Activated CD8-positive, alpha-beta memory T cell treated with anti-CD3 and anti-CD28 coated beads, Interleukin-2, amount 10 ng/mL, durations not matched to agents 7 days and 5 days (primary cell): ENCODE measurements at places on chromosomes 3 and 15.

DNA sequence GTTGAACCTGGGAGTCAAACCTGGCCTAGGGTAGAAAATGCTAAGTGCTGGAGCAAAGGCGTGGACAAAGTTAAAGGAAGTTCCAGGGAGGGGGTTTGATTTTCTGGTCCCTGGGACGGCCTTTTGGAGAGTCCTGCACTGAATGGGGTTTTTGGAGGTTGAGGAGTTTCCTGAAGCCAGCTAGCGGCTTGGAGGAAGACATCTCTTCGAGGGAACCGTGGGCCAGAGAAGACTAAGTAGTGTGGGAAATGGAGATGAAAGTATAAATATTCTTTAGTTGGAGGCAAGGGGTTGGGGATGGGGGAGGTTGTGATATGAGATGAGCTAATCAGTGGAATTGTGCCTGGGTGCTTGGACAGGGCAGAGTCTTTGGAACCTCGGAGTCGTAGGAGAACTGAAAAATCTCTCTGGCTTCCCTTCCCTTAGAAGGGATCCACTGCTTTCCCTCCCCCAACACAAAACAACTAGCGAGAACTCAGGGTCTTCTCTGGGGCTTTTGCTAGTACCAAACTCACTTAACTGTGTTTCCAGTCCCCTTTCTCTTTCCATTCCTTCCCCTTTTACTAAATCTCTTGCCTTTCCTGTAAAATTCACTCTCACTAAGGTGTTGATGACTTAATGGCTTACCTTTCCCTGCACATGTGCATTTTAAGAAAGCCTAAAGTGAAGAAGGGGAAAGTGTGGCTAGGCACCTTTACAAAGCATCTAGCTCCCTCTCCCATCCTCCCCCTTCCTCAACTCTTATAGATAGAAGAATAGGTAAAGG, 1.0 kb downstream of the LPP start:
- no peak for DNase-seq

GRCh38 chr3:149409351-149409750, 31.9 kb upstream of the TM4SF1 start:
- no peak for DNase-seq

DNA sequence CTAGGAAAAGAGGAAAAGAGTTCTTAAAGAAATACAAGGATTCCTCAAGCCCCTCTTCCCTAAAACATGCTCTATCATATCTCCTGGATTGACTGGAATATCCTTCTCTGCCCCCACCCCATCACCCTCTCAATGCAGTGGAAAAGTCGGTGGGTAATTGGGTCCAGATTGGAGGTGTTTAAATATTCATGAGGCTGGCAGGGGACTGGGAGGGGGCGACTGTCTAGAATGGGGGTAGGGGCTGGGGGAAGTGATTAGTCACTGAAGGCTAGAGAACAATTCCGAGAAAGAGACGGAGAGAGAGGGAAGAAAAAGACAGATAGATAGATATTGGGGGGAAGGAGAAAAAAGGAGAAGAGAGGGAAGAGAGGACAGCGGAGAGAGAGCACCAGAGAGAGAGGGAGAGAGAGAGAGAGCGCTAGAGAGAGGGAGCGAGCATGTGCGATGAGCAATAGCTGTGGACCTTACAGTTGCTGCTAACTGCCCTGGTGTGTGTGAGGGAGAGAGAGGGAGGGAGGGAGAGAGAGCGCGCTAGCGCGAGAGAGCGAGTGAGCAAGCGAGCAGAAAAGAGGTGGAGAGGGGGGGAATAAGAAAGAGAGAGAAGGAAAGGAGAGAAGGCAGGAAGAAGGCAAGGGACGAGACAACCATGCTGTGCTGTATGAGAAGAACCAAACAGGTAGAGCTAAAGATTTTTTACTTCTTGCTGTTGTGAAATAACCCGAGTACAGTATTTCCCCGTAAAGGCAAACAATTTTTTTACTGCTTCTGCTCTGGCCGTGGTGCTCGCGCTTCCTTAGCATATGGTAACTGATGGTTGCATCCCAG, at the start of gene GAP43:
GAP43 (plus strand) TSS at position 467 of the 825 bp plus-strand sequence; CDS start at position 647, 180 bp downstream.
- DNase-seq = peak; percentile 40

DNA sequence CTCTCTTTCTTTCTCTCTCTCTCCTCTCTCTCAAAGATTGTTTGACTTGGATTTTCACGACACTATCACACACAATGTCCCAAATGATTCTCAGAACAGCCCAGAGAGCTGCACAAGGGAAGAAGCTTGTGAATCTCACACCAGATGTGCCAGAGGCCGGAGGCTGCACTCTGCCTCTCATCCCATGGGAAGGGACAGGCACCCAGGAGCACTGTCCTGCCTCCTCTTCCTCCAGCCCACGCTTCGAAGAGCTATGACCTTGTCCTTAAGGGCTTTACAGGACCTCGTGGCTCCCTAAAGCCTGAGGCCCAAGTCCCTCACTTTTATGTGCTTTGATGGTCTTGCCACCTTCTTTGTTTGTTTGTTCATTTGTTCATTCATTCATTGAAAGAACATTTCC, 267.6 kb downstream of the FAM43A start:
- no peak for DNase-seq

DNA sequence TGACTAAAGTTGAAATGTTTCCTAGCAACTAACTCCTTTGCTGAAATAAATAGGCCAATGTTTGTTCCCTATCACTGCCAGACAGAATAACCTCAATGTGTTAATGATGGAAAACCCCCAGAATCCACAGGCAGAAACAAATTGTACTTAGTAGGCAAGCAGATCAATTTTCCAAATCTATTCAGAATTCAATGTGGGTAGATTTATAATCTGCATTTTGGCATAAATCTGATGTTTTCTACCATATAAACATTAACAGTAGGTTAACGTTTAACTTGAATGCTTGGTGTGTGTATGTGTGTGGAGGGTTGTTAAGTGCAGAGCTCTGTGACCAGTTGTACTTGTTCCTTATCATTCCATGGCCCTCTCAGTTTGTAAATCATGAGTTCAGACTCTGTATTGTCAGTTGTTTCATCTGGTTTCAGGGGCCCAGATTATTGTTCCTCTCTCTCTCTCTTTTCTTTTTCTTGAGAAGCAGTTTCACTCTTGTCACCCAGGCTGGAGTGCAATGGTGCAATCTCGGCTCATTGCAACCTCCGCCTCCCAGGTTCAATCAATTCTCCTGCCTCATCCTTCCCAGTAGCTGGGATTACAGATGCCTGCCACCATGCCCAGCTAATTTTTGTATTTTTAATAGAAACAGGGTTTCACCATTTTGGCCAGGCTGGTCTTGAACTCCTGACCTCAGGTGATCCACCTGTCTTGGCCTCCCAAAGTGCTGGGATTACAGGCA, 32.8 kb downstream of the PLSCR1 start:
- no peak for DNase-seq

DNA sequence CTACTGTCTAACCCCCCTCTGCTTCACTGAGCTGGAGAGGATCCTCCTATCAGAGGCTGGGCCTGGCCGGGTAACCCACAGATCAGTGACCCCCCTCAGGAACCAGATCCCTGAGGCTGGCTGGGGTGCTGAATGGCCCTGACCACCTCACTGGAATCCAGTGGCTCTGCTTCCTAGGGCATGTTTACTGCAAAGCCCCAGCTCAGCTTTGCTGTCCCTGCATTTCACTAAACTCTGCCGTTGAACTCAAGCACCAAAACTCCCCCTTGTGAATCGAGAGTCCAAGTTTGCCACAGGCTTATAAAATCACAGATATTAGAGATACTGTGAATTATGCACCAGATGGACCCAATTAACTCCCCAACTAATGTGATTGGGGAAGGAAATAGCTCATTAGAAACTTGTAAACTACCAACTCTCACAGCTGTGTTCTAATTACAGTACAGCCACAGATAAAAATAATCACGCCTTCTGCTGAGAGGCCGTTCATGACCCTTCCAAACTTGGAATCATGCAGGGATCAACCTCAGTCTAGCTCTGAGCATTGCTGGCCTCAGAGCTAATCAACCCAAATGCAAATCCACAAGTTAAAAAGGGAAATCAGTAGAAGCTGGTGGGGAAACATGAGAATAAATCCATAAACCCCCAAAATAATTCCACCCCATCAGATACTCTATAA, 47.0 kb downstream of the OCA2 start:
- DNase-seq = no peak

DNA sequence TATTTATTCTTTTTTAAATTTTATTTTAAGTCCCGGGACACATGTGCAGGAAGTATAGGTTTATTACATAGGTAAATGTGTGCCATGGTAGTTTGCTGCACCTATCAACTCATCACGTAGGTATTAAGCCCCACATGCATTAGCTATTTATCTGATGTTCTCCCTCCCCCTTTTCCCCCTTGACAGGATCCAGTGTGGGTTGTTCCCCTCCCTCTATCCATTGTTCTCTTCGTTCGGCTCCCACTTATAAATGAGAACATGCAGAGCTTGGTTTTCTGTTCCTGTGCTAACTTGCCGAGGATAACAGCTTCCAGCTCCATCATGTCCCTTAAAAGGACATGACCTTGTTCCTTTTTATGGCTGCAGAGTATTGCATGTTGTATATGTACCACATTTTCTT, 220.3 kb downstream of the OCA2 start:
- DNase-seq = no peak

DNA sequence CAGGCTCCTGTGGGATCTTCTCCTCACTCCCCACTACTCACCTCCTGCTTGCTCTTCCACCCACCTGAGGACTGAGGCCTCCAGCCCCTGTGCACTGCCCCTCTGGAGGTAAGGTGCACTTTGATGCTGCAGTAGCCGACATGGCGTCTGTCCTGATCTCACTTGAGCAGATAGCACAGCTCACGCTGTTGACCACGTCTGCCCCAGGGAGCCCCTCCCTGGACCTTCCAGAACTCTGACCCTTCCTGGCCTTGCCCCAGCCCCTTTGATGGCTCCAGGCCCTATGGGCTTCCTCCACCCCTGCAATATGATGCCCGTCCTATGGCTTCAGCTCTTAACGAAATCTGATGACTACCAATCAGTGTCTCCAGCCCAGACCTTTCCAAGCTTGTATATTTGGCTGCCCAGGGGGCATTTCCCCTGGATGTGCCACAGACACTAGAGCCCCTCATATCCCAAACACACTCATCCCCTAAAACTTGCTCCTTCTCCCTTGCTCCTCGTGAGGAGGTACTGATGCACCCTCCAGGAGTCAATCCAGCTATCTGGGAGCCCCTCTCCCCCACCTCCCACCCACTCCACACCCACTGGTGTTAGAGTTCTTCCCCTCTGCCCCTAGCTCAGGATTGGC, 27.1 kb downstream of the KY start:
- DNase-seq = no peak

DNA sequence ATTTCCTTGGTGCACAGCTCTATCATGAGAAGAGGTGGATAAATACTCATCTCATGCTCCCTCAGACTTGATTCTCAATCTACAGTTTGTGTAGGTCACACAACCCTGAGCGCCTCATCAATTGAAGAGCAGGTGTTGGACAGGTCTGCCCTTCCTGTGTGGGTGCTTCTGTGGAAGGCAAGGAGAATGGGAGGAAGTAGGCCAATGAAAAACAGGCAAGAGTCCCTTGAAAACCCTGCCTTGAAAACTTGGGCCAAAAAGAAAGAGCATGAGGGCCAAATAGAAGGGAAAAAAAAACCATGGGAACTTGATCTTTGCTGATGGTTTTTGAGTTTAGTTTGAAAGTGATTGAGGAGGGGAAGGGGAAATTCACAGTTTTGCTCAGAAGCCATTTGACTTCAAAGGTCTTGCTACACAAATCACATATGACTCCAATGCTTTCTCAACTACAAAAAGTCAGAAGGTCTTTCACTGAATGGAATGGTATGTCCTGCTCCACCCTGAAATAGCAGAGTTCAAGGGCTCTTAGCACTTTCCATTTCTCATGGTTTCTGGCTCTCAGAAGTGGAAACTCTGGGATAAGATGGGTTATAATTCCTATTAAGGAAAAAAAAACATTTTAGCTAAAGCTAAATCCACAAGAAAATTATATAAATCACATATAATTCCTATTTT, 37.2 kb upstream of the TM4SF1 start:
- DNase-seq = no peak

GRCh38 chr3:39062180-39062579, 10.4 kb downstream of the WDR48 start:
- DNase-seq = no peak

GRCh38 chr3:86228101-86228500, 762.8 kb downstream of the VGLL3 start:
- DNase-seq = no peak

GRCh38 chr15:85073556-85074194, 92.0 kb downstream of the PDE8A start:
- peak; percentile 47 for DNase-seq

DNA sequence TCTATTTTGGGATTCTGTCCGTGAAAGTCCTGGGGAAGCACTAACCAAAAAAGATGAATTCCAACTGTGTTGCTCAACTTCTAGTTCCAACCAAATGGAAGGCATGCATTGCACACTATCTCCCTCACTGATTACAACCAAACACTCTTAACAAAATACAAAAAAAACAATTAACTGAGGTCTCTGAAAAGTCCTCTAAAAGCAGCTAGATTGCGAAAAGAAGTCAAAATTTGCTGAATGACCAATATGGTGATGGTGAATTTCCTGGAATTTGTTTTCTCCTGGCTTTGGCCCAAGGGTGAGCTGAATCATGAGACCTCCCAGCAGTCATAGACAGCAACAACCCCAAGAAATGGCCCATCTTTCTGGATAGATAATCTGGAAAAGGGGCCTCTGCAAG, 28.3 kb downstream of the CYP19A1 start:
- DNase-seq = no peak

DNA sequence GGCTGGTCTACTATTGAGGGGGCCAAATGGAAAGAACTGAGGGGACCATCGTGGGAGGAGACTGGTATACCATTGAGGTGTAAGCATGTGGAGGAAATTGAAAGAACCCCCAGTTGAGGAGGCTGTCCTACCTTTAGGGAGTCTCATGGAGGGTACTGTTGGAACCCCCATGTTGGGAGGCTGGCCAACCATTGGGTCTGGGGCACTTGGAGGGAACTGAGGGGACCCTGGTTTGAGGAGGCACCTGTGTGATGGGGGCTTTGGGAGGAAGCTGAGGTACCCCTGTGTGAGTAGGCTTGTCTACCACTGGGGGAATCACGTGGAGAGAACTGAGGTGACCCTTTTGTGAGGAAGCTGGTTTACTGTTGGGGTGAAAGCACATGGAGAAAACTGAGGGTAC, 157.5 kb downstream of the FBLN2 start:
- peak; percentile 23 for DNase-seq

DNA sequence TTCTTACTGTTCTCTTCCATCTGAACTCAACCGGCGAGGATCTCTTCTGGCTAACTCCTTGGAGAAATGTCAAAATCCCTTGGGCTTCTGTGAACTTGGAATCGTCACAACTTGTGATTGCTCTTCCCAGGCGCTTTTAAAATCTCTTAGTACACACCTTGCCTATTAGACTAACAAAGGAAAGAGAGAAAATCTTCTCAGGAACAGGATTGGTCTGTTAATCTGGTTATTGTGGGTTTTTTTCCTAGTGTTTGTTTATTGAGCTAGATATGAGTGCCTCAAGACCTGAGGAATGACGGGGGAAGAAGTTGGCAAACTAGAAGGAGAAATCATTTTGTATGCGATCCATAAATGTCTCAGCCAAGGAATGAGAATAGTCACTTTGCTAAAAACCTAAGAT, at the start of gene ATP13A5:
ATP13A5 (minus strand) TSS at position 48 of the 400 bp plus-strand sequence; CDS start at position 20, 28 bp downstream.
- no peak for DNase-seq
